ENCODE measurements at places on chromosomes 2 and 18. TPM values are rescaled to one million over a fixed set of nuclear protein-coding genes. Genes with fewer than 3 reads are reported as not detected.

CPO gene
- total RNA-seq = not detected

SP9 gene
- total RNA-seq = not detected

ACMSD gene
- total RNA-seq = not detected

AQP4 gene
- total RNA-seq = 0.35 TPM

BCL11A gene
- total RNA-seq = 27.1 TPM

DNA sequence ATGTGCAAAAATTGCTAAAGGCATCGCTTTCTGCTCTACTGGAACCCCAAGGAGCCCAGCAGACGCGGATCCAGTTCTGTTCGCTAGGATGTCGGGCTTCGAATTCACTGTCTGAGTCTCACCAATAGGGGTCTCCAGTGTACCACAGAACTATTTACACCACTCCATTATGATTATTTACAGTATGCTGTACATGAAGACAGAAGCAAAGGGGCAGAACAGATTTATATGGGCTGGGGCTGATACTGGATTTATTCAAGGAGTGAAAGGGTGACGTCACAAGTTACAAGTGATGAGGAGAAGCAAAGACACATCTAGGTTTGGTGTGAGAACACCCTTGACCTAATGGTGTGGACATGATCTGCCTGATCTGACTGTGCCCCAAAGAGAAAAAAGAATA, 185.3 kb upstream of the ATP5MC3 start:
- no peaks in the 10 kb centered on the region for H3K27me3 ChIP-seq
- H3K4me3 ChIP-seq = no peak overlapping the region
- H3K27ac ChIP-seq = no peak overlapping the region

GRCh38 chr2:8954990-8955389, 48.5 kb downstream of the MBOAT2 start:
- H3K27me3 ChIP-seq = no peaks in the 10 kb centered on the region
- no peaks in the 10 kb centered on the region for H3K36me3 ChIP-seq
- no peak overlapping the region for H3K4me3 ChIP-seq
- H3K4me1 ChIP-seq = no peaks in the 10 kb centered on the region
- no peak overlapping the region for H3K27ac ChIP-seq

GRCh38 chr2:113240150-113240914, 38.4 kb downstream of the PAX8 start:
- peak overlapping the region; percentile 27 for H3K27ac ChIP-seq
- H3K4me3 ChIP-seq = no peak overlapping the region
- no peaks in the 10 kb centered on the region for H3K36me3 ChIP-seq
- no peaks in the 10 kb centered on the region for H3K4me1 ChIP-seq

- no peaks in the 10 kb centered on the region for H3K27me3 ChIP-seq
- H3K36me3 ChIP-seq = no peaks in the 10 kb centered on the region
- H3K4me3 ChIP-seq = no peak overlapping the region
- no peak overlapping the region for H3K27ac ChIP-seq
- DNase-seq = no peak
These were observed 32.2 kb upstream of the GLI2 start for GRCh38 chr2:120703330-120703994.

DNA sequence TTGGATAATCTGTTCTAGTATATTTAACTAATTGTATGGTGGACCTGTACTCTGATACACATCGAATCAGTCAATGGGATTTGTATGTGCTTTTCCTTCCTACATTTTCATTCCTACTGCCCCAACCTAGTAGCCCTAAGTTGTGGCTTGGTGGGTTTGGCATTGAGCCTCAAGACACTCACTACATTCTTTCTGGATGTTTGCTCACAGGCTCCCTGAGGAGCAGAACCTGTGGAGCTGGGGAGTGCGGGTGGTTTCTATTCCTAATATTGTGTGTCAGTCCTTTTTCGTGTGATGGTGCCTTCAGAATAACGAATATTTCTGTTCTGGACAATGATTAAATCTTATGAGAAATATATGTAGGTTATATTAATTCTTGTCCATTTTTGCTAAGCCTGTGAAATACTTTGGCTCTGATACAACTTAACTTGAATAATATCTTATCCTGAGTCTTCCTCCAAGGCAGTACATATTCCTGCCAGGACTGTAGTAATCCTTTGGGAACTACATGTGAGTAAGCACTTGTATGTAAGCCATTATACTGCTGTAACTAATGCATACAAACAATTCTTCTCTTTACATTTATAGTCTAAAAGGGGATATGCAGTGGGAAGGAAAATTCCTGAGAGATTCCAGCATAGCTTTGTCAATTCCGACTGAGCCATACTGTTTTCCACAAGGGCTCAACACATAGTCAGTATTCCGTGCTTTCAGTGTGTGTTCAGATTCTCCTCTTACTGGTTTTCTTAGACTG, 150.6 kb downstream of the AGPS start:
- H3K27me3 ChIP-seq = no peaks in the 10 kb centered on the region
- H3K4me3 ChIP-seq = no peak overlapping the region
- H3K4me1 ChIP-seq = no peaks in the 10 kb centered on the region
- no peak for DNase-seq

- no peak overlapping the region for H3K27ac ChIP-seq
- H3K36me3 ChIP-seq = no peaks in the 10 kb centered on the region
- DNase-seq = no peak
- H3K4me3 ChIP-seq = no peak overlapping the region
- H3K27me3 ChIP-seq = no peaks in the 10 kb centered on the region
- H3K4me1 ChIP-seq = no peaks in the 10 kb centered on the region
These were observed 54.8 kb upstream of the FRZB start for GRCh38 chr2:182921234-182921633.

DNA sequence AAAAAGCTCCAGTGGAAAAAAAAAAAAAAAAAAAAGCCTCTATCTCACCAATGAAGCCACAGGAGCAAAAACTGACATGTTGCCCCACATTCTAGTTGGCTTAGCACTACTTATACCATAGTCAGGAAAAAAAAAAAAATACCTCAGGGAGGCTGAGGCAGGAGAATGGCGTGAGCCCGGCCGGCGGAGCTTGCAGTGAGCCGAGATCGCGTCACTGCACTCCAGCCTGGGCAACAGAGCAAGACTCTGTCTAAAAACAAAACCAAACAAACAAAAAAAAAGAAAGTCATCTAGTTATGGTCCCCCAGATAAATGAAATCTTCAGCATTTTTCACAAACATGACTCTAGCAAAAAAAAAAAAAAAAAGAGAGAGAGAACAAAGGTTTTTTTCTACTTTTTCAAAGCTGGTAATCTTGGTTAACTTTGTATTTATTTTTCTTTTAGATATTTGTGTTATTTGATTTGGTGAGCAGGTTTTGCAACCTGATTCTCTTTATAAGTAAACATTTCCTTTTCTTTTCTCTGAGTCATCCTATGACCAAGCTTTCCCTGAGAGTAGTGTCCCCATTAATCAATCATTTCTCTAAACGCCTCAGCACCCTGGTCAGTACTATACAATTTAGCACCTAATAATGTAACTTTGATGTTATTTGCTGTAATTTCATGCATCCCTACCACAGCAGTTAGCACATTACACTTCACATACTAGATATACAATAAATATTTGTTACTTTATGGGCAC, 273.7 kb upstream of the PIK3C3 start:
- no peak overlapping the region for H3K27ac ChIP-seq
- DNase-seq = no peak
- no peak overlapping the region for H3K4me3 ChIP-seq
- H3K27me3 ChIP-seq = no peaks in the 10 kb centered on the region
- H3K4me1 ChIP-seq = no peaks in the 10 kb centered on the region

DNA sequence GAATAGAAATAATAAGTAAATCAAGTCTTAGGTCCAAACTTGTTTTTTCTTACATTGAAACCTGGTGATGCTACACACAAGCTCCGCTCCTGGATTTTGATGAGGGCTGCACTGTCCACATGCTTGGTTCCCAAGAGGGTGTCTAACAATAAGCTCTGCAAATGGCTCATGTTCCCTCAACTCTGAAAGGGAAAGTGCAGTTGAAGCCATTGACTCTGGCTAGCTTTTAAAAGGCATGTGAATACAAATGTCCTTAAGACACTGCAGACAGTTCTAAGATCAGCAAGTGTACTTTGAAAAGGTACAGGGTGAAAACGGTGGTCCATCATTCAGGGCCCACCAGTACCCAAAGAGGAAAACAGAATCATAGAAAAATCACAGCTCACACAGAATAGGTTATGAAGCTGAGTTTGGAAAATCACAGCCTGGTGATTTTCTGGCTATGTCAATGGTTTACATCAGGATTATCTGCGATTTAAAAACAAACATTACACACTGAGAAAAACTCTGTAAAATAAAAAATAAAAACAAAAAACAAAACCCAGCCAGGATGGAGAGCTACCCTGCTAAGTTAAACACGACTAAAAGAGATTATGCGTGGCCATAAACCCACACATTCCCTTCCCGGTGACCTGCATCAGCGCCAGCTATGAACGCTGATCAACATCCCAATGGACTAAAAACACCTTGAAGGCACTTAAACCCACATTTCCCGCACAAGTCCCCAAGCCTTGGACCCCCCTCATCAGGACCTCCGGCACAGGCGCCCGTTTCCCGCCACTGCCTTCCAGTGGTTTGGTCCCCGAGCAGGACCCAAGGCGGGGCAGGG, 554 bp downstream of the PFN4 start:
- no peaks in the 10 kb centered on the region for H3K27me3 ChIP-seq
- H3K4me1 ChIP-seq = peaks cover 3% of the 10 kb centered on the region
- H3K36me3 ChIP-seq = no peaks in the 10 kb centered on the region
- peak overlapping the region; percentile 71 for H3K4me3 ChIP-seq
- H3K27ac ChIP-seq = peak overlapping the region; percentile 76
- DNase-seq = no peak

GRCh38 chr2:15205562-15205961, 355.6 kb downstream of the NBAS start:
- DNase-seq = no peak
- H3K27ac ChIP-seq = no peak overlapping the region
- no peaks in the 10 kb centered on the region for H3K4me1 ChIP-seq
- no peak overlapping the region for H3K4me3 ChIP-seq
- no peaks in the 10 kb centered on the region for H3K27me3 ChIP-seq

- no peak overlapping the region for H3K4me3 ChIP-seq
- no peaks in the 10 kb centered on the region for H3K4me1 ChIP-seq
- no peaks in the 10 kb centered on the region for H3K27me3 ChIP-seq
- H3K27ac ChIP-seq = no peak overlapping the region
- H3K36me3 ChIP-seq = no peaks in the 10 kb centered on the region
- no peak for DNase-seq
These were observed 77.8 kb upstream of the PMAIP1 start for GRCh38 chr18:59821983-59822382.

DNA sequence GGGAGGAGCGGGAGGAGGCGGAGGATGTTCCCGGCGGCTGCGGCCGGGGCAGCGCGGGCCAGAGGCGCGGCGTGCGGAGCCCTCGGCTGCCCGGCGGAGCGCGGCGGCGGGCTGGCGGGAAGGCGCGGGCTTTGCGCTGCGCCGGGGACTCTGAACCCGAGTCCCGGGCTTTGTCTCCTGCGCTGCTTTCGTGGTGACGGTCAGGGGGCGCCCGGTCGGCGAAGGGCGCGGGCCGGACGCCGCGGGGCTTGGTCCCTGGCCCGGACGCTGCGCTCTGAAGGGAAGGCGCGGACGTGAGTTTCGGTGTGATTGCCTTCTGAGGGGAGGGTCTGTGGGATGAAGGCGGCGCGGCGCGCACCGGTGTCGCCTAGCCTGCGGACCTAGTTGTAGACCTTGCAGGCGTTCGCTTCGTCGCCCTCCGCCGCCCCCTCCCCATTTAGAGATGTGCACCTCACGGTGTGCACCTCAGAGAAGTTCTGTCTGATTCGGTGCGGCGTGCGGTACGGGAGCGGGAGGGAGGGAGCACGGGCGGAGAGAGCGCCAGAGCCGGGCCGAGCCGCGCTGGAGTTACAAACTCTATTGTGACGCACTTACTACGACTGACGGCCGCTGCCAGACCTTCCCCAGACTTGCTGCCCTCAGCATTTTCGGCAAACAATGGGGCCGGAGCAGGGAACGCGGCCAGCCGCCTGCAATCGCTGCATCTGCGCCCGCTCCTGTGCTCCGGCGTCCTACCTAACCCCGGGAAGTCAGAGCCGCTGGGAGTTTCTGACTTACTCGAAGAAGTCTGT, 2.1 kb downstream of the BCL2L11 start:
- H3K36me3 ChIP-seq = no peaks in the 10 kb centered on the region
- peak overlapping the region; percentile 82 for H3K4me3 ChIP-seq
- peak; percentile 77 for DNase-seq
- peaks cover 7% of the 10 kb centered on the region for H3K27me3 ChIP-seq
- peak overlapping the region; percentile 48 for H3K27ac ChIP-seq

DNA sequence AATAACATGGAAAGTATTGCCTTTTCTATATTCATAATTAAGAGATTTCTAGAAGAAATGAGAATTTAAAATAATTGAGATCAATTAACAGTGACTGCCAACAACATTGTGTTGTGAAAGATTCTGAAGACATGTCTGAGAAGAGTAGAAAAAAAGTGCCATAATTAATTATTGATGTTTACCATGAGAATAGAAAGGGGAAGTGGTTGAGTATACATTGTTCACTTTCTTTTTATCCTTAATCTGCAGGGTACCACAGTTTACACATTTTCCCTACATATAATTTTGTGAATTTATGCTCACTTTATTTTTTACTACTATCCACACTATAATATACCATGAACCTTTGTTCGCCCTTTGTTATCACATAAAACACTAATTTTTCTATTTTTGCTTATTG, 47.1 kb upstream of the UBE2E3 start:
- no peaks in the 10 kb centered on the region for H3K27me3 ChIP-seq
- no peaks in the 10 kb centered on the region for H3K36me3 ChIP-seq
- no peak overlapping the region for H3K4me3 ChIP-seq
- no peak for DNase-seq

- no peaks in the 10 kb centered on the region for H3K27me3 ChIP-seq
- H3K27ac ChIP-seq = no peak overlapping the region
- no peaks in the 10 kb centered on the region for H3K36me3 ChIP-seq
- no peak overlapping the region for H3K4me3 ChIP-seq
These were observed 75.5 kb upstream of the HS6ST1 start for GRCh38 chr2:128394007-128394730.

- H3K27ac ChIP-seq = no peak overlapping the region
- DNase-seq = no peak
- H3K4me1 ChIP-seq = no peaks in the 10 kb centered on the region
These were observed 249.1 kb upstream of the RBMS1 start for GRCh38 chr2:160742667-160743066.

GRCh38 chr2:191977754-191978153, 130.9 kb upstream of the CAVIN2 start:
- H3K4me1 ChIP-seq = no peaks in the 10 kb centered on the region
- DNase-seq = no peak
- no peaks in the 10 kb centered on the region for H3K36me3 ChIP-seq
- H3K4me3 ChIP-seq = no peak overlapping the region
- H3K27ac ChIP-seq = no peak overlapping the region
- no peaks in the 10 kb centered on the region for H3K27me3 ChIP-seq

DNA sequence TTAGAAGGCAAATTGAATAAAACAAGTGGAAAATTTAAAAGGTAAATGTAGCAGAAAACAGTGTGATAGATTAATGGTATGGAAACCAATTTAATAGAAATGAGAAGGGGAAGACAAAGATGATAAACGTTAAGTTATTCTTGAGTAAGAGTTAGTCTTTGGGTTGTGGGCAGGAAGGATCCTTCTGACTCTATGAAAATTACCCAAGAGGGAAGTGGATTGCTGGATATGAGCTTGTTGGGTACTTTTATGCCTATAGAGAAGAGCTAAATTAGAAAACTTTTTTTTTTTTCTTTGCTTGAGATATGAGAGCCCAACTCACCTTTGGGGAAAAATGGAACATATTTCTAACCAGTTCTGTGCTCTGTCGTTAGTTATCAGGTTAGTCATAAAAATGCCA, 144.0 kb downstream of the LDLRAD4 start:
- no peak overlapping the region for H3K27ac ChIP-seq
- no peak overlapping the region for H3K4me3 ChIP-seq
- DNase-seq = no peak
- H3K4me1 ChIP-seq = no peaks in the 10 kb centered on the region
- no peaks in the 10 kb centered on the region for H3K36me3 ChIP-seq
- no peaks in the 10 kb centered on the region for H3K27me3 ChIP-seq

- no peak overlapping the region for H3K27ac ChIP-seq
- DNase-seq = no peak
These were observed 110.5 kb upstream of the AGAP1 start for GRCh38 chr2:235383272-235383843.

Data from colonic mucosa (tissue), 4 donors.